ENCODE measurements at places on chromosomes 1 and 21.

DNA sequence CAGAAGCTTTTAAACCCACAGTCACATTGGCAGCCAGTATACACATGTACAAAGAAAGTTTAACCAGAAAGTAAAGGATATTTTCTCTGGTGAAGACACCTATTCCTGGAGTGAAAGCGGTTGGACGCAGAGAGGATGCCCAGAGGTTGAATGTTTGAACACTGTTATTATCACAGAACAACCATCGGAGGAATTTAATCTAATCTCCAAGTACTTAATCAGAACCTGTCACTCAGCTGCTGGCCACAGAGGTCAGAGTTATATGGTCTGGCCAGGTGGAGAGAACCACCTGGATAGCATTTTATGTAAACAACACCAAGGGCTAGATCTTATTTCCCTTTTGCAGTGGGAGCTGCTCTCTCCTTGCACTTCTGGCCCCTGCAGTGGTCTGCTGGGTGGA, 29.4 kb downstream of the SPATA46 start:
- DNase-seq: no peak

- no peak for DNase-seq
Measured at GRCh38 chr1:38207906-38208305, 161.3 kb upstream of the POU3F1 start.

DNA sequence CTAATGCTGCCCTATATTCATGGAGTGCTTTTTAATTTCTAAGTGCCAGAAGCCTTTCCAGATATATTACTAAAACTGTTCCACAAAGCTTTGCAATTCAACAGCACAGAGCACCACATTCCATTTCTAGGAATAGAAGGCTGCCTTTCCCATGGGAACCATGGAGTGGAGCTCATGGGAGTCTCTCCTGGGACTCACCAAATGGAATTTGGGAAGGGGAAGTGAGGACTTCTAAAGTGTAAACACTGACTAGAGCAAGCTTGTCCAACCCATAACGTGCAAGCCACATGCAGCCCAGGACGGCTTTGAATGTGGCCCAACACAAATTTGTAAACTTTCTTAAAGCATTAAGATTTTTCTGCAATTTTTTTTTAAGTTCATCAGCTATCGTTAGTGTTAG, 190.4 kb upstream of the TNR start:
- peak; percentile 80 for DNase-seq

- DNase-seq: peak; percentile 34
Measured at GRCh38 chr1:243605604-243606003, 244.4 kb downstream of the AKT3 start.

GRCh38 chr1:242828828-242829227, 304.3 kb upstream of the PLD5 start:
- no peak for DNase-seq

DNA sequence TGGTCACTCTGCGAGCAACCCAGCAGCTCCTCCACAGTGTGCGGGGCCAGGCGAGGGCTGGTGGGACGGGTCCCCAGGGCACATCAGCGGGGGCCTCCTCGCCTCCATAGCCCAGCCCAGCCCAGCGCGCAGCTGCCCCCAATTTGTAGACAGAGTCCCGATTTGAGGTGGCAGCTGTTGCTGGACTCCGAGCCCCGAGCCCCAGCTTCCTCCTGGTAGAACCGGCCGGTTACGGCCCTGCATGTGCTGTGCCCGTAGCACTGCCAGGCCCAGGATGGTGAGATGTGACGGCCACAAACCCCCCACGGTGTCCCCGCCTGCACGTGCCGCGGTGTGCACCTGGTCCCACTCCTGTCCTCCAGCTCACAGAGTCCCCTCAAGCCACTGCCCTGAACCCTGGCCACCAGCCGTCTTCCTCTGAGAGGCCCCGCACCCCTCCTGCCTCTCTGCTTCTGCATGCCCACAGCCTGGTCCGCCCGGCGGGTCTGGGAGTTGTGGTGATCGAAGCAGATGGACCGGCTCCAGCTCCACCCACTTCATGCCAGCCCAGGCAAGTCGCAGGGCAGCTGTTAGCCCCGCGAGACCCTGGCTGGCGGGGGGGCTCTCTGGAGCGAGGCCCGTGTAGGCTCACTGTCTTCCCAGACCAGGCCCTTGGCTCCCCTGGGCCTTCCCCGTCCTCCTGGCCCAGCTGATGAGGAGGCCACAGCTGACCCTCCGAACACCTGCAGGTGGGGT, 55.5 kb downstream of the MORN1 start:
- no peak for DNase-seq

DNA sequence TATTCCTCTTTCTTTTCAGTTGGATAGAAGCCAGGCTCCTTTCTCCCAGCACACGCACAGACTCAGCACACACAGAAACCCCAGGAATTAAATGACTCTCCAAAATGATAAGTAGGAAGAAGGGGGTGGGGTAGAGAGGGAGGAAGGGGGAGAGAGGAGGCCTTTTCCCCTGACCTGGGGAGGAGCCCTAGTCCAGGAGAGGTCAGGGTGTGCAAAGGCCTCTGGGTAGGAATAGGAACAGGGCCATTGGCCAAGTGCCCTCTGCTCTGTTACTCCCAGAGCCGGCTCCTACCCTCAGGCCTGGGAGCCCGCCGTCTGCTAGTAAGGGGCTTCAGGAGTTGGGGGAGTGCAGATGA, 35.6 kb upstream of the PUM1 start:
- peak; percentile 82 for DNase-seq

DNA sequence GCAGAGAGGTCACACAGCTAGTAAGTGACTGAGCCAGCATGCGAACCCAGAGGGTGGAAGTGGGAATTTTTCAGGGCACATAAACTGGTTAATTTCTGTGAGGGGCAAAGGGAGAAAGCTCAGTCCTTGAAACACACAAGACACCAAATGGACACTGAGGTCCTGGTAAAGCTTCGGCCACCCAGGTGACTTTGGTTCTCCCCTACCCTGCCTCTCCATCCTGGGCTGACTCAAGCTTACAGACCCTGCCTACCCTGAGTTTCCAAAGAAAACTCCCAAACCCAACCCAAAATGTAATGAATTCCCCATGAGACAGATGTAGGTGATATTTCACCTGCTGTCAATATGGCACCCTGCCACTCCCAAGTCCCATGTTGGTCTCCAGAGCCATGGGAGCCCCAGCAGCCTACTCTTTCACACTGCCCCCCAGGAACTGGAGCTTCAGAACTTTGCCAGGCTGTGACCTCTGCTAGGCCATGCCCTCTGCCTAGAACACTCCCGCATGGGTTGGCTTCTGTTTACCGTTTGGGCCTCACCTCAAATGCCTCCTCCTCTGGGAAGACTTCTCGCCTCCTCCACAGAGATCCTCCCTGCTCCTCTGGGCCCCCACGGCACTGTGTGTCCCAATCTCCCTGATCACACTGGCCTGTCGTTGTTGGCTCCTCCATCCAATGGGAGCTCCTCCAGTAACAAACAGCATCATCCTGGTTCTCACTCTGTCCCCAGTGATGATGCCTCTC, 3.7 kb upstream of the LRP8 start:
- no peak for DNase-seq

DNA sequence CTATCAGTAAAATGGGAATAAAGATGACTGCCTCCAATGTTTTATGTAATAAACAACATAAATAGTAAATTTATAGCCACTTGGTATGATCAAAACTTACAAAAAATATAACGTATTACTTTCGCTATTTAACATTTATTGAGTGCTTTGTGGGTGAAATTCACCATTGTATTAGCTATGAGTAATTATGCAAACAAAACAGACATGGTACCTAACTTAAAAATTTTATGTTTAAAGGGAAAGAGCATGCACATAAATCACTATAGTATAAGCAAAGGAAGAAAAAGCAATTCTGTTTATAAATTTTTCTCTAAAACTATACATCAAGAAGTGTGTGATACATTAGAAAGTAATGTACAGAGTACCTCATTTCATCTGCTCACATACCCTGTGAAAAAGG, 1046.2 kb downstream of the NCAM2 start:
- no peak for DNase-seq

GRCh38 chr1:119472080-119472818, 34.8 kb upstream of the HSD3B1 start:
- no peak for DNase-seq

GRCh38 chr1:76833151-76833550, 34.1 kb upstream of the ST6GALNAC5 start:
- DNase-seq: no peak

- DNase-seq: no peak
Measured at GRCh38 chr1:15431571-15431948, 6.7 kb upstream of the CTRC start.

DNA sequence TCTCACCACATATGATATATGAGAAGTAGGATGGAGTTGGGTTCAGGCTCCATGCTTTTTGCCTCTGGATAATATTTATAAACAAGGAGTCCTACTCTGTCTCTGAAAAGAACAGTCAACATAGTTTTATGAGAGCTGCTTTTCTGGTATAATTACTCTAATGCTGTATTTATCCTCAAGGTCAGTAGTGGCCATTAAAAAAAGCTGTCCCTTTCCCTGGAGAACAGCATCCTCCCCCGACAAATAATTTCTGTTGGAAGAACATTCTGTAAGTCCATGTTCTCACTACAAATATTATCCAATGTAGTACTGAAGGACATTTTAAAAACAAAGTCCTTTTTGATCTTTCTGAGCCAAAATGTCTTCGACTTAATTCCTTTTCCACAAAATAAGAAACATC, 9.0 kb upstream of the RGS5 start:
- no peak for DNase-seq

- no peak for DNase-seq
Measured at GRCh38 chr1:213719462-213719861, 268.3 kb upstream of the PROX1 start.

DNA sequence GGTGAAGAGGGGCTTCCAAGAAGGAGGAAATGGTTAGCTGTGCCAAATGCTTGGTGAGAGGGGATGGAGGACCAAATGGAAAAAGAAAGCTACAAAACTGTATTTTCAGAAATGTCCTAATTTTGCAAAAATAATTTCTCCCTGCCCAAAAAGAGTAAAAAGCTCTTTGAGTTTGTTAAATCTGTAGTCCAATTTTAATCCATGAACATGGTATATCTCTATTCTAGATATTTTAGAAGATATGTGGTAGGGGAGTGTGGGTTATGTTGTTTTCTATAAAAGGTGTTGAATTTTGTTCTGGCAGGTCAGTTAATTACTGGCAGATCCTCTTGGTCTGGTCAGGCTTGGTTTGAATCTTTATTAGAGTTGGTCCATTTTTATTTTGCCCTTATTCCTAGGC, 474.1 kb upstream of the VAMP3 start:
- DNase-seq: no peak

GRCh38 chr1:189356206-189356605, 1121.5 kb downstream of the BRINP3 start:
- DNase-seq: no peak

GRCh38 chr1:109947582-109948284, 36.8 kb upstream of the AHCYL1 start:
- no peak for DNase-seq

GRCh38 chr1:153626904-153627714, at the start of gene S100A13:
TSS of gene S100A13 (minus strand) at chr1:153627505. CDS start at chr1:153626472, 1,033 bp downstream.
- peak; percentile 96 for DNase-seq

DNA sequence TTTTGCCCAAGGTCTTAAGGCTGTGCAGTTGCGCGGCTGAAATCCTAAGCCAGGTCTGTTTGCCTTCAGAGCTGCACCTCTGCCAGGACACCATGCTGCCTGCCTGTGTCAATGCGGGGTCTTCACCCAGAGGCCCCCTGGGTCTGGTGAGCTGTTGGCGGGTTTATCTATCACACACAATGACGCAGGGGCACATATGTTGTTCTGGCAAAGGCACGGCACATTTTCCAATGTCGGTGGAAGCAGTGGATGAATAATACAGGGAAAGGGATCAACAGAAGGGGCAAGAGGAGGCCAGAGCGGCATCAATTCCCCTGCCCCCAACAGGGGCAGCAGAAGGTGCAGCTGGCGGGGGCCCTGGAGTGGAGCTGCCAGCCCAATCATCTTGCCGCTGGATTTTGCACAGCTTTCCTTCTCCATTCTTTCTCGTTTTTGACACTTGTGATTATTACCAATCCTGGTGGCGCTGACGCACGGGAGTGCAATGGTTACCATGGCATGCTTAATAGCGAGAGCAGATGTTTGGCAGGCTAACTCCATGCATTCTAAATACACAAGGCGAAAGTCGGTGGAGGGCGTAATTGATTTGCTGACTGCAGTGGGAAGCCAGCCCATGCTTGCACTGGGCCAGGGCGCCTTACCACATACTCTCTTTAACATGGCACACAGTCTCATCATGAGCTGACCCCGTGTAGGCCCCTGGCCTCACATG, 45.8 kb upstream of the CYP2J2 start:
- DNase-seq: peak; percentile 47

DNA sequence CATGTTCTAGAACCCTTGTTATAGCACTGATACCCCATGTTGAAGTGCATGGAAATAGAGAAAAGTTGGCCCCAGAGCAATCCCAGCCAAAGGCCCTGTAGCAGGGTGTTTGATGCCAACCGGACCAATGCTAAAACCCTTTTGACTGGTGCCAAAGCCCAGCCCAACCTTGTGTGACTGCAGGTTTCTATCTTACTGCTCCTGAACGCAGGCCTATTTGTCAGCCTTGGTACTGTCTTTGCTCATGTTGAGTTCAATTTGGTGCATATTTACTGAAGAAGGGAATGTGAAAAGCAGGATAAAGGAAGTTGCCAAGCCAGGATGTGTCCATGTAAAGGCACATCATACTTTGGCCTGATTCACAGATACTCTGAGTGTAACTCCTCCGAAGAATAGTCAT, 51.7 kb upstream of the NFASC start:
- no peak for DNase-seq

DNA sequence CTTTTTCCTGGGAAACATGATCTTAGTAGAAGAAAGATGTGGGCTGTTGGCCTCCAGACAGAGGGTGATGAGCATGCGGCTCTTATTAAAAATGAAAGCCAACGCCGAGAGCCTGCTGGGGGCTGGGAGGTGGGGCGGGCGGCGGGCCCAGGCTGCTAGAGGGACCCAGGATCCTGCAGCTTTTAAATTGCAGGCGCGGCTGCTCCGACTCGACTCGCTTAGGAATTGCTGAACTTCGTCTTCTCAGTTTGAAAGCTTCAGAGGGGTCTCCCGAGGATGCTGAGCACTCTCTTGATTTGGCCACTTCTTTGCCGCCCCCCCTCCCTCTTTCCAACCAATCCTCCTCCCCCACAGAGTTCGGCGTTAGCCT, 1.2 kb downstream of the AGPAT3 start:
- peak; percentile 51 for DNase-seq

GRCh38 chr1:116493484-116494352, 77.1 kb downstream of the CD58 start:
- no peak for DNase-seq

DNA sequence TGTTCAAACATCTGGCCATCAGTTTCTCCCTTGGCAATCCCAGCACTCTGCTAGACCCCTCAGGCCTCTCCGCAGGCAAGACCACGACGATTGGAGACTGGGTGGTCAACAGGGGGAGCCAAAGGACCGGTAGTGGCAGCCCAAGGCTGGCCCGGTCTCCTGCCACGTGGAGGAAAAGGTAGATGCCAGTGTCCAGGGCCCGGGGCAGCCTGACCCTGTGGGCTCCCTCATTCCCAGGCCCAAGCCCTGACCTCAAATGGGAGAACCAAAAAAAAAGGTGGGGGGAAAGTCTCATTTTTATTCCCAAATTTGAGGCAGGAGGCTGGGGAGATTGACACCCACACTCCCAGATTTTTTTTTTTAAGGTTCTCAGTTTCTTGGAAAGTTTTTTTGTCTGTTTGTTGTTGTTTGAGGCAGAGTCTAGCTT, 24.8 kb downstream of the S100A6 start:
- peak; percentile 81 for DNase-seq
